CD4-positive, alpha-beta T cell treated with Interleukin-2 at 100 ng/mL for 4 hours (primary cell): ENCODE measurements at places on chromosomes 11 and 22.

DNA sequence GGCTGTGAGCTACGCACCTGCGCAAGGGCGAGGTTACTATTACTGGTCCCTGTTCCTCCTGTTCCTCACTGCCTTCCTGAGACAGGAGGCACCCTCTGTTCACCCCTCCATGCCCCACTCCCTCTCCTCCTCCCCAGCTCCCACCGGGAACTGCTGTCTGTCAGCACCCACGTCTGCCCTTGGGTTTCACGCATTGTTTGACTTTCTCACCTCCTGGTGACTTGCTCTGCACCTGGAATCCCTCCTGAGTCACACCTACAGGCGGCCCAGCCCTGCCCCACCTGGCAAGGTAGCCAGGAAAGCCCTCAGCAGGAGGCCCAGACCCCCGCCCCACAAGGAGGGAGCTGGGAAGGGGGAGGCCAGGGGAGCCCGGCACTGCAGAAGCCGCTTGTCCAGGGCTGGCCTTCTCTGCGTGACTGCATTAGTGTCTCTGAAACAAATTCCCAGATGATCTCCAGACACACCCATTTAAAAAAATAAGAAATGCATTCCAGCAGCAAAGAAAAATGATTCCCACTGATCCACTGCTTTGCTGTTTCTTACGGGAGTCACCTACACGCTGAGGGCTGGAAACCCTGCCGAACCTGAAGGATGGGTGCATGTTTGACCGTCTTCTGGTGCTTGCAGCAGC lies 86.4 kb downstream of the CELSR1 start:
- no peak for DNase-seq

GRCh38 chr11:70501051-70501901 lies 102.9 kb downstream of the CTTN start:
- no peak for DNase-seq

GRCh38 chr11:4466131-4466870 lies 16.1 kb upstream of the OR52K1 start:
- no peak for DNase-seq

- no peak for DNase-seq
These were observed 638 bp downstream of the PARVA start for GRCh38 chr11:12377824-12378593.

DNA sequence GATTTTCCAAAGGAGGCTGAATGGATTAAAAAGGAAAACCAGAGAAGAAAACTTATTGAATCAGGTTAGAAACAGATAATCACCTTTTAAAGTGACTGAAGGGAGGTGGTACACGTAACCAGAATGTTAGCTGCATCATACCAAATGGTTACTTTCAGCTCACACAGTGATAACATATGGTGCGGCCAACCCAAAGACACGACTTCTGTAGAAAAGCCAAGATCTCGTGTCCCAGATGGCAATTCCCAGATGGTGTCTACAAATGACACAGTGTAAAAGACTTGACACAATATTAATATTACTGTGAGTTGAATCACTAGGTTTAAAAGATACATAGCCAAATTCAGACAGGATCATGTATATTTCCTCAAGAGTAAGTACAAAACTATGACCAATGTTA lies 5.2 kb downstream of the PPP2R1B start:
- no peak for DNase-seq

GRCh38 chr11:12174128-12174476 lies 63.7 kb downstream of the MICAL2 start:
- no peak for DNase-seq

- no peak for DNase-seq
These were observed 4.9 kb downstream of the RNF215 start for GRCh38 chr22:30382340-30382739.

DNA sequence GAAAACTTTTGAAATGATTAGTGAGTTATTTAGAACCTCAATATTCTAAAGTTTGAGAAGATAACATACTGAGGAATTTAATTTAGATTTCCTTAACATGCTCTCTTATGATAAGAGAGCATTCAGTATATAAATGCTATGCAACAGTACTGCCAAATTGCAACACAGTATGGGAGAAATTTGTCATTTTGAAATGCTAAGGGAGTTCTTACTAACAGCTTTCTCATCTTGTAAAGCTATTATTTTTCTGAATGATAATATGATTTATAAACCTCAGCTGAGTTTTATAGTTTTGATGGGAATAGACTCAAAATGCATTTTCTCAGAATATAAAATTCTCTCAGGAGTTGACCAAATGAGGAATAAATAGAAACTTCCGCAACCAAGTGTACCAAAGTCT lies 108.4 kb downstream of the SPON1 start:
- no peak for DNase-seq

GRCh38 chr11:19869946-19870589 lies 157.4 kb downstream of the NAV2 start:
- DNase-seq, result no peak
